Activated CD8-positive, alpha-beta T cell treated with anti-CD3 and anti-CD28 coated beads for 36 hours (primary cell): ENCODE measurements at places on chromosomes 7 and 10. TPM values are rescaled to one million over a fixed set of nuclear protein-coding genes. Genes with fewer than 3 reads are reported as not detected.

Gene NET1
- total RNA-seq, result 20.5 TPM

Gene GPR85
- total RNA-seq, result not detected

Gene BTRC
- total RNA-seq, result 11.6 TPM

Gene CYP2W1
- total RNA-seq, result not detected

Gene ARHGAP19
- 53.2 TPM for total RNA-seq

GRCh38 chr10:131725581-131726069, 175.2 kb upstream of the PPP2R2D start:
- DNase-seq, result no peak

GRCh38 chr10:88080213-88080612, 216.8 kb downstream of the PTEN start:
- DNase-seq, result no peak

DNA sequence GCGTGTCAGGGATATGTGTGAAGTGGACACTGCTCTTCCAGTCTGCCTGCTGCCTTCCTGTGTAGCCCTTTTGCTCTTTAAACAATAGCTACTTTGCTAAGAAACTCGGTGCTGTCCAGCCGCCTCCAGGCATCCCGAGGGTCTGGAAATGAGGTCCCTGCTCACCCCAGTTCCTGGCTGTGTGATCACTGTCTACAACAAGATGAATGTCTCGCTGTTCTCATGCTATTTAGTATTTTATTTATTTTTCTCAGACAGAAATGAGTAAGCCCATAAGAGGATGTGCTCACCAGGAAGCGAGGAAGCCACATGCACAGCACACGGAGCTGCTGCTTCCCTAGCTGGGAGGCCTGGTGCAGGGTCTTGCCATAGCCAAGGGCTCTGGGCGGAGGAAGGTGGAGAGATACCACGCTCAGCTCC, 167.0 kb upstream of the PITRM1 start:
- DNase-seq, result no peak
